ENCODE measurements at places on chromosomes 13 and 19. TPM values are rescaled to one million over a fixed set of nuclear protein-coding genes. Genes with fewer than 3 reads are reported as not detected.

DNA sequence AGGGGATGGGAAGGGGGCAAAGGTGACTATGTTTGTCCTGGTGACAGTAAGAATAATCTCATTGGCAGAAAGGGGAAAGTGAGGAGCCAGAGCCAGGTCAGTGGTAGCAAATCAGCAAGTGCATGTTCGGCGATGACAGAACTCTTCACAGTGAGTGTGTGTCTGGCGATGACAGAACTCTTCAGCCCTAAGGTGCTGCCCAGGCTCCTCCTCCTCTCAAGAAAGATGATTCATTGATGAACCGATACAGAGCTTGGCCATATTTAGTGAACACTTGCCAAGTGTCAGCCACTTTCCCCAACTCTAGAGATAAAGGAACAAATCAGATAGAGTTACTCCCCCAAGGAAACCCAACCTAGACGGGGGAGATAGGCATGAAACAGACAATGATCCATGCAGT is 199.3 kb upstream of the UBL3 start:
- ATAC-seq: no peak

- no peak for ATAC-seq
Measured at GRCh38 chr19:54114340-54115108, 933 bp downstream of the TFPT start.

DNA sequence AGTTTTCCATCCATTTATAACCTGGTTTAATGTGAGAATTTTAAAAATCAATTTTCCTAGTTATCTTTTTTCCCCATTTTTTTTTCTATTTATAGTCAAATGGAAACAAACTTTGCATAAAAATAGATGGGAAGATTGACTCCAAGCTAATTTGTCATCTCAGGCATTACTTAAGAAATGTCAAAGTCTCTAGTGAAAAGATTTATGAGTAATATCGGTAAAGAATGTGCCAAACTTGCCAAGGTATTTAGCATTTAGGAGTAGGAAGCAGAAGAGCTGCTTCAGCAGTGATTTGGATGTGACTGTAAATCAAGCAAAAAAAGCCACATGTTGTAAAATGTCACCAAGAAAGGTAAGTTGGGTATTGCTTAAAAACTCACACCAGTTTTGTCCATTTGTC is 108.6 kb downstream of the LACC1 start:
- ATAC-seq: no peak

DNA sequence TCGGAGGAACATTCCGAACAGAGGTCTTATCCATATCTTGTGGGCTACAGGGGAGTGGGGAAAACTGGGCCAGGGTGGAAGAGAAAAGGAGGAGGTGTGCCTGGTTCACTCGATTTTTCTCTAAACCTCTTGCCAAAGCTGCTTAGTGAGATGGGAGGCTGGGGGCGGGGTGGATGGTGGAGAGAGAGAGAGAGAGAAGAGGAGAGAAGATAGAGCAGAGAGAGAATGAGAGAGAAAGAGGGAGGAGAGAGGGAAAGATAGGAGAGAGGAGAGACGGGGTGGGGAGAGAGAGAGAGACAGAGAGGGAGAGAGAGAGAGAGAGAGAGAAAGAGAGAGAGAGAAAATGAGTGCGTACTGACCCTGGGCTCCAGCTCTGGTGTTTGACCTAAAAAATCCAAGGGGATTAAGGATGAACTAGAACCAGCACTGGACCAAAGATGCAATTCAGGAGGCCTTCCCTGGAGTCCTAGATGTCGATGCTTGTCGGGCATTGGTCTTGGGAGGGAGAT is 14.1 kb downstream of the NOVA2 start:
- ATAC-seq: no peak

VSTM2B gene
- total RNA-seq: not detected

DNA sequence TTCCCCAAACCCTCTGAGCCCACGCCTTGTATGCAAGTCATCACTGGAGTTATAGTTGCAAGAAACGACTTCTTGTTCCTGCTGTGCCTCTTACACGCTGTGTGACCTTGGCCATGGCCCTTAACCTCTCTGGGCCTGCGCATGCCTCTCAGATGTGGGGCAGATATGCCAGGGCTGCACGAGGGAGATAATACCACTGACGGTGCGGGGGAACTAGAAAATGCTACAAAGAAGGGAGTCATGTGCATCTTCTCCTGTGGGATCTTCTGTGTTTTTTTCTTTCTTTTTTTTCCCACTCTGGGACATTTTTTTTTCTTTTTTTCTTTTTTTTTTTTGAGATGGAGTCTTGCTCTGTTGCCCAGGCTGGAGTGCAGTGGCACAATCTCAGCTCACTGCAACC is 4.3 kb upstream of the SAMD1 start:
- no peak for ATAC-seq

ZNF382 gene
- total RNA-seq: 24.0 TPM

NBEA gene
- total RNA-seq: 24.8 TPM

DNA sequence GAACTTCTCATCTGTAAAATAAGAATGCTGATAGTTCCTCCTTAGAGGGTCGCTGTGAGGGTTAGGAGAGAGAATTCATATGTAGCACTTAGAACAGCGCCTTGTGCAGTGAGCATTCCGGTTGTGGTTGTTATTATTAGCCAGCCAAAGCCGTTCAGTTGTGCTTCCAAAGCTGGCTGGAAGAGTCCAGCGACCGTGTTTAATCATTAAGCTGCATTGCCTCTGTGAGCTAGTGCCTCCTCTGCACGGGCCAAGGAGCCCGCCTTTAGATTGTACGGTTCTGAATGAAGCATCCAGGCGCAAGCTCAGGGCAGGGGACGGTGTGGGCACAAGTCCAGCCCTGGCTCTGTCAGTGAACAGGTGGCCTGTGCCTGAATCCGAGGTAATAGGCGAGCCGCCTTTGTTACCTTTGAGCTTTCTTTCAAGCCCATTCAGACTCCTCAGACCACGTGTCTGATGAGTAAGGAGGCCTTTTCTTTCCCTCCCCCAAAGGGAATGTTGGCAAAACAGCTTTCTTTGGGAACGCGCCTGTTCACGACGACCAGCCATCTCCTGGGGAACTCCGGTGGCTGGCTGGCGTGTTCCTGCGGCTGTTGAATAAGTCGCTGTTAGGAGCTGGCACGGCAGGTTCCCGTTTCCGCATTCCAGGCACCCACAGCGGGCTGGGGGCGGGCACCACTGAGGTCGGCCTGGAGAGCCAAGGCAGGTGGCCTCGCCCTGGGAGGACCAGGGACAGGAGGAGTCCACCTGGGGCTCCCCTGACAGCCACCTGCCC is 25.1 kb downstream of the SIPA1L3 start:
- peak; percentile 34 for ATAC-seq

GRCh38 chr13:78600280-78600883 is 3.0 kb downstream of the POU4F1 start:
- ATAC-seq: no peak

DNA sequence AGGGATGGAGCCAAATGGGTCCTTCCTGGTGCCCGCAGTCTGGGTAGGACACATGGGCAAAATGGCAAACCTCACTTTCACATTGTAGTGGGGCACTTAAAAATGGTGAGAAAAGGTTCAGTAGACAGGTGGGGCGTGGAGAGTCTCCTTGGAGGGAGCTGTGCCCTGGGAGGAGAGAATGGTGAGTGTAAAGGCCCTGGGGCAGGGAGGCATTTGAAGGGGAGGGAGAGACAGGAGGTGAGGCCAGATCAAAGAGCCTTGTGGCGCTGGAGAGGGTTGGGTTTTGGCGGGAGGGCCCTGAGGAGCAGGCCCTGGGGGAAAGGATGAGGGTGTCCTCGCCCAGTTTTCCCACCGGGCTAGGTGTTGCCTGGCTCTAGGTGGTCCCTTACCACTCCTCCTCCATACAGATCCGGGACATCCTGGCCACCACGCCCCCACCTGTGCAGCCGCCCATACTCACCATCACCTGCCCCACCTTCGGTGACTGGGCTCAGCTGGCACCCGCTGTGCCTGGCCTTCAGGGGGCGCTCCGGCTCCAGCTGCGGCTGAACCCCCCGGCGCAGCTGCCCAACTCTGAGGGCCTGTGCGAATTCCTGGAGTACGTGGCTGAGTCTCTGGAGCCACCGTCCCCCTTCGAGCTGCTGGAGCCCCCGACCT is 6.3 kb downstream of the MAP1S start:
- no peak for ATAC-seq

GRCh38 chr13:36344886-36345437 is 1.2 kb downstream of the SPART start:
- no peak for ATAC-seq

GRCh38 chr19:518598-519231 is 11.4 kb downstream of the TPGS1 start:
- ATAC-seq: peak; percentile 34

GRCh38 chr13:110345701-110346100 is 38.6 kb downstream of the COL4A2 start:
- ATAC-seq: no peak

DNA sequence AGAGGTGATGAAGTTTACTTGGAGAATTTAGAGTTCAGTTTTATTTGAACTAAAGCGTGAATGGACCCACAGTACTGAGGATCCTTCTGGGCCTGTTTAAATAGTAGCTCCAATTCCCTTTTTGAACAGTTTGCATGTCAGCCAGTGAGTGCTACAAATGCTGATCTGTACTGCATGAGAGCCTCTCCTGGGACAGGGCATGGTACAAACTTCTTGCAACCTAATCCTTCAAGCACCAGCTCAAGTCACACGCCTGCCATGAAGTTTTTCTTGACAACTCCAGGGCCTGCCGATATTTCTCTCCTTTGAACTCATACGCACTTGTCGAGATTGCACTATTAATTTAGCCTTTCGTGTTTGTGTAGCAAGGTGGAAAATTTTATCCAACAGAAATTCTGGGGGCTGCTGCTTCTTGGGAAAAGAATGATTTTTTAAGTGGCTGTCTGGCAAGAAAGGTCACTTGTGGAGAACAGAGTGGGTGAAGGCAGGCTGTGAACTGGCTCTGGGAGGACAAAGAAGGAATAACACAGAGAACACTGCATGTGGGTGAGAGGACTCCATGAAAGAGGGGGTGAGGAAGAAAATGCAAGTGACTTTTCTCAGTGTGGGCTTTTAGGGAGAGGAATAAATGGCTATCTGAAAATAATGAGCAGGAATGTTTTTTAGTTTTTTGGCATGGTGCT is 192.5 kb downstream of the NDFIP2 start:
- ATAC-seq: no peak

DNA sequence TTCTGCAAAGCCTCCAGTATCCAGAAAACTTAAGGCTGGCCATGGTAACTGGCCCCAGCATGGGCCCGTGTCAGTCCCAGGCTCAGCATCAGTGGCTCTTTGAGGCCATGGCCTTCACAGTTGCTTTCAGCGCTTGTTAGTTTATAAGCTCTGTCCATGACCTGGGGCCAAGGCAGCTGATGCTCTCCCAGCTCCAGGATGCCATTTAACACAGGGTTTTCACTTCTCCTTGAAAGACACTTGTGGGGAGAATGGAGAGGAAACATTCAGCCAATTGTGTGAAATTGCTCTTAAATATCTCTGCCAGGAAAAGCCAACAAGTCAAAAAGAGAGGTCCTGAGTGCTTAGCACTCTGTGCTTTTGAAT is 321.3 kb downstream of the FOXO1 start:
- ATAC-seq: no peak

THAP8 gene
- 16.8 TPM for total RNA-seq

OR7D2 gene
- total RNA-seq: 0.17 TPM

DNA sequence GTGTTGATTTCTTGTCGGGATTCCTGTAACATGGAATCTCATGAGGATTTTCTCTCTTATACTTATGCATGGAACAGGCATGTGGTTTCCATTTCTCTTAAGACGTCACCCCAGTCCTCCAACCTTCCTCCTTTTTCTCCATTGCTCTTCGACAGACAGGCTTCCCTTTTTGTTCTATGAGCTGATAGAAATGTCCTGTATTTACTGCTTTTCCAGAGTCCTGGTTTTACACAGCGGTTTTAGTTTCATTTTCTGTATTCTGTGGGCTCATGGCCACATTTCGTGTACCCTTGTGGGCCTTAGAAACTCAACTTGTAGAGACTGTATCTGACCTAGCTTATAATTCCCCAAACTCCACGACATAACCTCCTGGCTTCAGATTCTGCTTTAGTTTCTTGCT is 113.1 kb downstream of the PAN3 start:
- no peak for ATAC-seq

MEIOSIN gene
- total RNA-seq: not detected

DNA sequence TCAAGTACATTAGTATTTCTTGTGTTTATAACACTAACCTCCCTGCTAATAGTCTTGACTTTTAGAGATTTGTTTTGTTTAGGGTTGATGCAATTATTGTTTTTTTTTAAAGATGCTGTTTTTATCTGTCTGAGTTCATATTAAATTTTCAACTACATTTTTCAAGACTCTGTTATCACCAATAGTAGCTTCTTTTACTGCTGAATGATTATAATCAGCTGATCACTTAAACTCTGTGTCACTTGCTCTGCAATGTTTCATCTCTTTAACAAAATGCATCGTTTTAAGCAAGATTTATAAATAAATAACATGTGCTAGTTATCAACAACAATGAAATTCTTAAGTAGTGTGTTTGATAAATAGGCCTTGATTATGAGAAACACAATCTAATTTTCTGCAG is 920.9 kb upstream of the PCDH20 start:
- ATAC-seq: no peak

DNA sequence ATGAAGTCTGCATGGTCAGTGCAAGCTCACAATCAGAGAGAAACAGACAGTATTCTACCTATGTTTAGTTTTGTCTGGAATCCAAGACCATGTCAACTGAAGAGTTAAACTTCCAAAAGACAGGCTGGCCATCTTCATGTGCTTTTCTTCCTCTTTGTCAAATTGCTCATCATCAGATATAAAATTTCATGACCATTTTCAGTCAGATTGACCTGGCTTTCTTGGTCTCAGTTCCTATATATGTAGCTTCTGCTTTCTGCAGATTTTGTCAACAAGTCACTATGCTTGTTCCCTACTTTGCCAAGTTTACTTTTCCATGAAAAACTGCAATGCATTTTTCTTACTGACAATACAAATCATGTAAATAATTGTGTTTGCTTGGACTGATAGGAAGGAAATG is 13.9 kb downstream of the SLC46A3 start:
- no peak for ATAC-seq

- no peak for ATAC-seq
Measured at GRCh38 chr13:73074014-73074413, 15.2 kb downstream of the KLF5 start.
